ENCODE measurements at places on chromosomes 5 and 9.

DNA sequence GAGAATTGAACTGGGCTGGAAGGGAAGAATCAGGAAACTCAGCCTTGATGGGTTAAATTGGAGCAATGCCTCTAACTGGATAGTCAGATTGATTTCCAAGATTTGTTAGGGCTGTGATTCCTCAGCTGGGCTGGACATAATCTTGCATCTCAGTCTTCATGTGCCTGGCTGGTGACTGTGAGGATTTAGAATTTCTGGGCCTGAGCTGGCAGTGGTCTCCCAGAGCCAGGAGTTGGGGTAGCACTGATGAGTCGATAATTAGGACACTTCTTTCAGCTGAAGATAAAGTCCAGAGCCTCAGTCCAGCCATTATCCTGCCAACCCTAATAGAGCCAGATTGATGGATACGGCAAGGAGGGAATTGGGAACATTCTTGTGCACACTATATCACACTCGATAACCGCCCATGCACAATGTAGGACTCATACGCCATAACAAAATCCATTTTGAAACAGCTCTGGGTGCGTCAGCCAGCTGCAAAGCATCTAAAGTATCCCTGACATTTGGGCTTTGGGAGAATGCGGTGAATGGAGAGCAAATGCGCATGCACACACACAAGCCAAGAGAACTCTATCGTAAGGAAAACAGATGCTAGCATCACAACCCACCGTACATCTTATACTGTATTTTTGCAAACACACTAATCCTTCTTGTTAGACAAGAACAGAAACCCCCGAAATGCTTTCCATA is 405.1 kb upstream of the KLF4 start:
- DNase-seq, result no peak

DNA sequence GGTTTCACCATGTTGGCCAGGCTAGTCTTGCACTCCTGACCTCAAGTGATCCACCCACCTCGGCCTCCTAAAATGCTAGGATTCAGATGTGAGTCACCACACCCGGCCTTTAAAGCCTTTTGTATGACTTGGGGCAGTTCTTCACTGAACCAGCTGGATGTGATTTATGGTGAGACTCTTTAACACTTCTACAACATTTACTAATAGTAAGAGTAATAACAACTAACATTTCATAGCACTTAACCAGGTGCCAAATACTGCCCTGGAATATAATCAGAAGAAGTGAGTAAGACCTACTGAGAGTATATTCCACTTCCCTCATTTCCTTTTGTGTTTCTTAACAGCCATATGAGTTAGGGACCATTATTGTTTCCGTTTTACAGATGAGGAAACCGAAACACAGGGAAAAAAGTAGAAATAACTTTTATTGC is 10.0 kb downstream of the ZSWIM6 start:
- no peak for DNase-seq

GRCh38 chr9:25557645-25558300 is 120.5 kb downstream of the TUSC1 start:
- DNase-seq, result no peak

- DNase-seq, result no peak
These were observed 5.9 kb downstream of the LIX1 start for GRCh38 chr5:97136475-97136874.

DNA sequence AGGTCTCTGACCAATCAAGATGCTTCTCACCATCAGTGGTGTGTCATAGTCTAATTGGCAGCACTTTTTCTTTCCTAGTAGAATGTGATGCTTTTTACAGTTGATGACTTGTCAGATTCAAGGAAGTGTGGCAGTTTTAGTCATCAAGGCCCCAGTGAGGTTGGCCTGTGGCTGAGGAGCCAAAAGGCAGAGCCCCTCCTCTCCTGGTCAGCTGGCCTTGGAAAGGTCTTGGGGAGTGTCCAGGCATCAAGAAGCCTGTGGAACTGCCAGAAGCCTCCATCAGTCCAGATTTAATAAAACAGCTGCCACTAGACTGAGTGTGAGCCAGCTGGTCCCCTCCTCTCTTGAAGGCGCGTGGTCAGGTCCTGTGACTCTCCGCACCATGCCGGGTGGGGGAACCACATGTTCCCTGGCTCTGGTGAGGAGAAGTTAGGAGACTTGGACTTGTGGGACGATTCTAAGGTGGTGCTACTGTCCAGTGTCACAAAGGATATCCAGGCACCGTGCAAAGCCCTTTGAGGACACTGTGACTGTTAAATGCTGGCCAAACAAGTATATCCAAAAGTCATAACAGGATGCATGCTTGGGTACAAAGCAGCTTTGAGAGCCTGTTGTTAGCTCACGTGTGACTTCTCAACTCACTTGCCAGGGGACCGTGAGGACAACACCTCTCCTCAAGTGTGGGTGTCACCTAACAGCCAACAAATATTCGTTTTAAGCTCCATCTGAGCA is 6.1 kb upstream of the ANGPTL2 start:
- no peak for DNase-seq

GRCh38 chr5:82881571-82882174 is 195.5 kb downstream of the TMEM167A start:
- no peak for DNase-seq

- DNase-seq, result no peak
These were observed 103.2 kb downstream of the DPYSL3 start for GRCh38 chr5:147406636-147407035.

- DNase-seq, result no peak
These were observed 74.7 kb downstream of the WWC1 start for GRCh38 chr5:168366116-168366515.

GRCh38 chr9:134887686-134888602 is 7.3 kb downstream of the FCN2 start:
- DNase-seq, result no peak

GRCh38 chr9:71921190-71921814 is 9.9 kb downstream of the C9orf85 start:
- DNase-seq, result no peak

GRCh38 chr5:91229031-91229727 is 153.9 kb downstream of the ARRDC3 start:
- no peak for DNase-seq

- no peak for DNase-seq
These were observed 71.4 kb upstream of the MOCS2 start for GRCh38 chr5:53180991-53181390.

DNA sequence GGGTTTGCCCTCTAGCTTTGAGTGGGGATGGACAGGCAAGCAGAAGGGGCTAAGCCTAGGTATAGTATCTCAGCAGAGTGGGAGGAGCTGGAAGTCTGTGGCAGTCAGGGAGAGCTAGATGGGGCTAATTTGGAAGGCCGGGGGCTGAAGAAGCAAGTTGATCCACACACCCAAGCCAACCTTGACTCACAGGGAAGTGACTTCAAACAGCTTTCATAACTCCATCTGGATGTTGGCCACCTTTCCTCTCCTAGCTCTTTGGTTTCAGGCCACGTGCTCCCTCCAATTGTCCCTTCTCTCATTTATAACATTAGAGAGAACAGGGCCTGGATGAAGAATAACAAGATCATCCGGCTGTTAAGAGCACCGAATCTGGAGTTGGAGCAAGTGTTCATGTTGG is 36.8 kb downstream of the EGR1 start:
- DNase-seq, result no peak

- DNase-seq, result no peak
These were observed 65.4 kb upstream of the FCN1 start for GRCh38 chr9:134983074-134983473.

DNA sequence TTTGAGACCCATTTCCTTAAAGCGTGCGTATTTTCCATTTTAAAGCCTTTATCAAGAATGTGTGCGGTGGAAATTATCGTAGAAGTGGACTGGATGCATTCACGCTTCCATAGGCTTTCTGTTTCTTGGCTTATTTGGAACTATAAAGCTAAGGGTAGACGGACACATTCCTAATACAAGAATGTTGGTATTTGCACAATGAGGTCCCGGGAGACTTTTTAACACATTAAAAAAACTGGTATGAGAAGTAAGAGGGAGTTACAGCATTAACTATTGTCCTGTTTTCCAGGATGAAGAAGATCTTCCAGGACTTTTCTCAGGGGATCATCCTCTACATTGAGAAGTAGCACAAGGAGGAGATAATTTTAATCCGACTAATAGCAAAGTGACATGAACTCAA is 653.0 kb downstream of the MTRR start:
- DNase-seq, result no peak

- no peak for DNase-seq
These were observed 642 bp upstream of the ITGA1 start for GRCh38 chr5:52786949-52787599.

DNA sequence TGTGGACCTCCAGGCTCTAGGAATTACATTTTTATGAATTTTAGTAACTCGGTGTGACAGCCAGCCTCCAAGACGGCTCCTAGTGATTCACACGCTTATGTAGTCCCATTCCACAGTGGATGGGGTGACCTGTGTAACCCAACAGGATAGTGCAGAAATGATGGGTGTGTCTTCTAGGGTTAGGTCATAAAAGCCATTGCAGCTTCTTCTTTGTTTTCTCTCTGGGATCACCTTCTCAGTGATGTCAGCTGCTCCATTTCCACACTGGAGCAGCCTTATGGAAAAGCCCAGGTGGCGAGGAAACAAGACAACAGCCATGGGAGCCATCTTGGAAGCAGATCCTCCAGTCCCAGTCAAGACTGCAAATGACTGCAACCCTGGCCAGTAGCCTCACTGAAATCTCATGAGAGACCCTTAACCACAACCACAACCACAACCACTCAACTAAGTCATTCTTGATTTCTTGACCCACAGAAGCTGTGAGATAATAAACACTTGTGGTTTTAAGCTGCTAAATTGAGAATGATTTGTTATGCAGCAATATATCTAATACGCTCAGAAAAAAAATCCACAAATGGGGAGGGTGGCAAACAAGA is 5.1 kb upstream of the GNPDA1 start:
- DNase-seq, result no peak

DNA sequence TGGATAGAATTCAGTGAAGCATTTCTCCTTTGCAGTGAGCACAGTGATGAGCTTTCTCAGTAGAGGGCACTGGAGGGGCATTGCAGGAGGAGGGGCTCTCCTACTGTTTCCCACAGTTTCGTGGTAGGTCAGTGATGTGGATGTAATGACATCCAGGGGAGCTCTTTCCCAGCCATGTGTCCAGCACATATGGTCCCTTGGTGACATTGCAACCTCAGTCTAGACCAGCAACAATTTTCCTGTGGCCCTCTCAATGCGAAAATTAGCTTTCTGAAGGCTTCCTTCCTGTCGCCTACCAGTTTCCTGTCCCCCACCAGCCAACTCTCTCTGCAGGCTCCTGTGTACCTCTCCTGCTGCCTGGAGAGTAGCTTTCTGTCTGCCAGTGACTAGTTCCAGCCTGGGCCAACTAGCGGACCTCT is 6.9 kb upstream of the PDCL start:
- DNase-seq, result no peak

DNA sequence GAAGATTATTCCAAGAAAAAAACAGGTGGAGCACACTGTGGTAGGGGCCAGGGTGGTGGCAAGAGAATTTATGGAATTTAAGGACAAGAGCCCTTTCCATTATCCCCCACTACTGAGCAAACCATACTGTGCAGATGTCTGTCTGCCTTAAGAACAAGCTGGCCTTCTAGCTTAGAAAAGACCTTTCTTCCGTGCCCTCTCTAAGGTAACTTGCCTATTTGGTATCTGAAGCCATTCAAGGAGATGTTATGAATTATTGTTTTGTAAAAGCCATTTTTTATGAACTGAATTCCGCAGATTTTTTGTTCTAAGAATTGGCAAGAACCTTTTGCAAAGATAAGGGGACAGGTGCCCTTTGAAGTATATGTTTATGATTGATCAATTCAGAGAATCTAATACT is 20.9 kb downstream of the GRAMD2B start:
- DNase-seq, result no peak

DNA sequence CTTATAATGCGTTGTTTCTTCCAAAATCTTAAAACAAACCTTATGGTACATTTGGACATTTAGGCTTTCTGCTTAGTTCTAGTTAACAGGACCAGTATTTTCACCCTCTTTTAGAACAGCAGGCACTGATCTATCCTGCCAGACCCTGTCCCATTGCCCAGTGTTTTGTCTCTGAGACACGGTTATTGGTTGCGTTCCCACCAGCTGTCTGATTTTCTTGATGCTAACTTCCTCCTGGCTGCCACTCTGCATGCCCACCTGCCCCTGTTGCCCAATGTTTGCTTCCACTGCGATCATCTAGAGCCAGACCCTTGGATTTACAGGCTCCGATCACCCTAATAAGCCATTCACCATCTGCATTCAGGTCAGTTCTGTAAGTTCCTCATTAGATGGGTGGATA is 506.0 kb upstream of the CDH6 start:
- no peak for DNase-seq

DNA sequence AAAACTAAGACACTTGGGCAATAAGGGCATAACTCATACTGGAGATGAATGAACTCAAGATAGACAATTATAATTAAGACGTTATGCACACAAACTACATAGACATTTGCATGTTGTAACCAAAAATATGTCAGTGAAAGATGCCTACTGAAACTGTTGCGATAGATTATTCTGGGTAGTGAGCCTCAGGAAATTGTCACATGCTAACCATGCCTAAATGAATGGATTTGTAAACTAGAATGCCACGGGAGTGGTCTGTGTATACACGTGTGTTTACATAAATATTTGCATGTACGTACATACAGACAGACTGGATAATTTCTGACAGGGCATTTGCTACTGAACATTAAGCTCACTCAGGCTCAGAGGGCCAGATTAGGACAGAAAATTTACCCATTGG is 1.2 kb downstream of the NIPSNAP3B start:
- DNase-seq, result no peak

DNA sequence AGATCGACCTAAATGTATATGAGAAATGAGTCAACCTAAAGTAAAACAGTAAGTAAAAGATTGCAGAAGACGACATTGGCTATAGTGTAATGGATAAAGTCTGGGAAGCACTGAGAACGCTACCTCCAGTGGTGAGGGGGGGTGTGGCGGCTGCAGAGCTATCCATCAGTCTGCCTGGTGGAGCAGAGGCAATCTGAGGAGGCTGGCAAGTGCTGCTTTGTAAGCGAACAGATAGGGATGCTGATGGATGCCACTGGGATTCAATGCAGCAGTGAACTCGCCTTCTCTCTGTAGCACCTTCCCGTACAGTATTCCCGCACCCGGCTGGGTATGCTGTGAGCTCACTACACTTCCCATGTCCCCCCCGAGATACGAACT is 261.5 kb downstream of the NSG2 start:
- DNase-seq, result no peak

- DNase-seq, result no peak
These were observed 90.0 kb upstream of the ITGA2 start for GRCh38 chr5:52898961-52899680.
